ENCODE measurements at places on chromosomes 13 and 19. TPM values are rescaled to one million over a fixed set of nuclear protein-coding genes. Genes with fewer than 3 reads are reported as not detected.

The LIM2 gene
- not detected for polyA plus RNA-seq

The POU2F2 gene
- 0.14 TPM for polyA plus RNA-seq

The IGFL3 gene
- polyA plus RNA-seq: not detected

The KLK14 gene
- polyA plus RNA-seq: not detected

The PRR20A gene
- not detected for polyA plus RNA-seq

The RNF126 gene
- polyA plus RNA-seq: 48.8 TPM

The ACP7 gene
- not detected for polyA plus RNA-seq

The CPT1C gene
- polyA plus RNA-seq: 1.0 TPM

The ATP1A3 gene
- not detected for polyA plus RNA-seq

The SIGLEC5 gene
- 0.01 TPM for polyA plus RNA-seq
